ENCODE measurements at places on chromosomes 13 and 19. TPM values are rescaled to one million over a fixed set of nuclear protein-coding genes. Genes with fewer than 3 reads are reported as not detected.

GRCh38 chr13:76004416-76004815 lies 368.3 kb downstream of the LMO7 start:
- no peak for DNase-seq

- no peak for DNase-seq
Observed at GRCh38 chr13:76925115-76925514, 23.2 kb upstream of the ACOD1 start.

DNA sequence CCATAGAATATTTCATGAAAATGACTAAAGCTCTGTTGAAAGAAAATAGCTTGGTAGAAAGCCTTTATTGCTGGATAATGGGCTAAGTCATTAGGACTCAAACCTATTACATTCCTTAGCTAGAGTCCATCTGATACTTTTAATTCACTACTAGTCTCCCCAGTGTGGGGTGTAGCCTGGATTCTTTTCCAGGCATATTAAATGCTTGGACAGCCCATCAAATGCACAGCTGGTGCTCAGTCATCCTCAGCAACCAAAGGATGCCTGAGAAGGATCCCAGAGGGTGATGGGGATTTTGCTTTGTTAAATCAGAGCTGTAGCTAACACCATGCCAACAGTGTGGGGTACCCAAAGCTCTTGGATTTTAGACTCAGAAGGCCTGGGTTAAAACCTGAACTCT lies 153.5 kb downstream of the DLEU7 start:
- DNase-seq, result no peak

DNA sequence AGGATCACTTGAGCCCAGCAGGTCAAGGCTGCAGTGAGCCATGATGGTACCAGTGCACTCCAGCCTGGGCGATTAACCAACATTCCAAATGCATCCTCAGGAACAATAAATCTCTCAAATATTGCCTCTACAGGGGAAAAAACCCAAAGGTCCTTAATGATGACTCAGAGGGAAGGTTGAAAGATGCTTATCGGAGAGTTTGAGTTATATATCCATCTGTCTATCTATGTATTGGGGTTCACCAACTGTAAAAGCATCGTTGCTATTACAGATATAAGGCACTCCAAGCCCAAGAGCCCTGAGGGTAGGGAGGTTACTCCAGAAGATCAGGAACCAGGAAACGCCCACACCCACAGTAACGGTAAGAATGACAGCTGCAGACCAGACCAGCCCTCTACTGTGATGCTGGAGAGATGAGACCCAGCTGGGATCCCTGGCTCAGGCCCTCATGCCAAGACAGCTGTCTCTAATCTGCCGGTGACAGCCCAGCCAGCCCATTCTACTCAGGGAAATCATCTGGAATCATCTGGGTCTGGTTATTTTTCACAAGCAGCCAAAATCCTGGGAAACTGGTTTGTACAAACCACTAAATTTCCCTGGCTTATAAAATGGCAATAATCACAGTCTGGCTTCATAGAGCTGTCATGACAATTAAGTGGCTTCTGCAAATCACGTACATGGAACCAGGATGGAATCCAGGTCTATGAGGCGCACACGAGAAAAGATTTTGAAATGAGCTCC lies 23.8 kb downstream of the TEX101 start:
- peak; percentile 75 for DNase-seq

DNA sequence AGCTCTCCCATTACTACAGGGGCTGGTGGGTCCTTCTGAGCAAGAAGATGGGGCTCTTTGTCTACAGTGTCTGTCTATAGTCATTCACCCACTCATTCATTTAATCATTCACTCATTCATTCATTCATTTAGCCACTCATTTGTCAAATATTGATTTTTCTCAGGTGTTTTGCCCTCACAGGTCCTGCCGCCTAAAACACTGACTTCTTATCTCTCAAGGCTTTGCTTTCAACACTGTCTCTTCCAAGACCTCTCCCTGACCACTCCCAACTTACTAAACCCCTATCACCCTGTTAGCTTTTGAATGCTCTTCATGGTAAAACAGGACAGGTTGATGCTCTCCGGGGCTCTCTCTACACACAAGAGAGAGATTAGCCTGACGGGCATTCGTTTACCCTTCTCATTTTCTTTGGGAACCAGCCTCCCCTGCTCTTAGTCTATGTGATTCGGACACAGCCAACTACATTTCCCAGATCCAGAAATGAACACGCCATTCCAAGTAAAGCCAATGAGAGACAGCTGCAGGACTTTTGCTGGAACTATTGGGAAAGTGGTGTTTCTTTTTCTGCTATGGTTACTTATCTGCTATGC lies 22.7 kb downstream of the FAM187B start:
- DNase-seq, result no peak

- DNase-seq, result no peak
Observed at GRCh38 chr19:53944416-53944815, 18.3 kb upstream of the CACNG8 start.

- no peak for DNase-seq
Observed at GRCh38 chr13:99151516-99151915, 49.1 kb upstream of the UBAC2 start.

GRCh38 chr13:63206461-63206860 lies 1790.8 kb upstream of the PCDH20 start:
- DNase-seq, result no peak

DNA sequence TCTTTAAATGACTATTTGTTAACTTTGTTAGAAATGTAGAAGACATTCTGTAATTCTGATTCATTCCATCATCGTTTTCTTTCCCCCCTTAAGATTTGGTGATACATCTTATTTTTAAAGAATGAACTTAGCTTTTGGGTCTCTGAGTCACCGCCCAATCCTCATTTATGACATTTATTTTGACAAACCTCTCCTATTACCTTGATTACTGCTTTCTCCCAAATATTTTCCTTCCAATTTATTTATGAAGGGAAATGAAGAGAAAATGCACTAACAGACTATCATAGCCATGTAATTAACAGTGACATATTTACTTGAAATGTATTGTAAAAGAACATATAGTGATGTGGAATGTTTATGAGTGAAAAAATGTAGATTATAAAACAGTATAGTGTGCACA lies 241.6 kb downstream of the DCLK1 start:
- DNase-seq, result no peak

GRCh38 chr19:12345197-12345596 lies 11.8 kb upstream of the ZNF563 start:
- no peak for DNase-seq

- no peak for DNase-seq
Observed at GRCh38 chr19:9931629-9932028, 4.7 kb downstream of the OLFM2 start.

DNA sequence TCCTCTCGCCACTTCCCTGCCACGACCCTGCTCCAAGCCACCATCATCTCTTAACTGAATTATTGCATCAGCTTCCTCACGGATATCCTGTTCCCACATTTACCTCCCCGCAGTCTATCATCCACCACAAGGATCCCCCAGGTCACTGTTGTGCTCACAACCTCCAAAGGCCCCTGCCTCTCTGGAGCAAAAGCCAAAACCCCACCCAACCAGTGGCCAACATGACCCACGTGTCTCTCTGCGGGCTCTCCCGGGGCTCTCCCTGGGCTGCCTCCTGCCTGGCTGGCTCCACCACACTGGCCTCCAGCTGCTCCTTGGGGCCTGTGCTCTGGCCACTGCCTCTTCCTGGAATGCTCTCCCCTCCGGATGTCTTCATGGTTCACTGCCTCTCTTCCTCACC lies 809.3 kb downstream of the UQCRFS1 start:
- DNase-seq, result no peak

DNA sequence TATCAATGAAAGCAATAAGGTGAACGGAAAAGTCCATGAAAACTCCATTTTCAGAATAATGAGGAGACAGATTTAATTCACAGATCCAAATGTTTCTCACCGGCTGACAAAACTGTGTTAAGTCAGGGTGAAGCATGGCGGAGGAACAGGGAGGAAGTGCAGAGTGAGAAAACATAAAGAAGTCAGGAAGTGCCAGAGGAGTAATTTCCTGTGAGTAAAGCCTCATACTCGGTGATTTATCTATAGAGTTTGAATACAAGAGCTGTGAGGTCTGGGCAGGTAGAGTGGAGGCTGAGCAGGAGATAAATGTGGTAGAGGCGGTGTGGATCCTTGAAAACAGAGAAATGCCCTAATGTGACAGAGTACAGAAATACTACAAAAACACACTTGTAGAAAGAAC lies 11.4 kb downstream of the CARD8 start:
- DNase-seq, result no peak

GRCh38 chr13:30859326-30859725 lies 46.7 kb upstream of the MEDAG start:
- no peak for DNase-seq

DNA sequence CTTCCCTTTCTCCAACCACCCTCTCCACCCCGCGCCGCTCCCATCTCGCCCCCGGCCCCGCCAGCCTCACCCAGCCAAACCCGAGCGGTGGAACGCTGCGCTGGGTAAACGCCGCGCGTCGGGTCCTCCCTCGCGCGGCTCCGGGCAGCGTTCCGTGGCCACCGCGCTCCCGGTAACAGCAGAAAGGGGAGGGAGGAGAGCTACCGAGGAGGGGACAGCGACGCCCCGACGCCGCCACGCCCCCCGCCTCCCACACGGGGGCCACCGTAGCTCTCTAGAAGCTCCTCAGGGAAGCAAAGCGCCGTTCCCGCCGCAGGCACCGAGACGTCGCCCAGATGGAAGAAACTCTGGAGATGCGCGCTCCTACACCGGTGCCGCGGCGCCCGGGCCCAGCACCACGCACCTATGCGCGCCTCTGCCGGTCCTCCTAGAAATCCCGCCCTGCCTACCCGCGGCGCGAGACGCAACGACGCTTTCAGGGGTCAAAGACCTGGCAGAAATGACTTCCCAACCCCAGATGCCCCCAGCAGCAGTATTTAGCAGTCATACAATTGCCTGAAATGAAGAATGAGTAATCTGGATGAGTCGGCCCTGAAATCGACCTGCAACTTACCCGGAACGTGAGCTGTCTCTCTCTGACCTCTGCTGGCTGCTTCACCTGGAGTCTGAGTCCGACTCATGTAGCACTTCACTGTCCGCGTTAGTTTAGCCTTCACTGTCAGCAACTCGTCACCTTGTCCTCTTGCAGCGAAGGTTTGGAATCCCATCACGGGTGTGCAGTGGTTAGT lies at the start of gene RUBCNL:
RUBCNL (minus strand) TSS at position 189 of the 788 bp plus-strand sequence. CDS start 14,777 bp downstream, outside the sequence.
- DNase-seq, result no peak

DNA sequence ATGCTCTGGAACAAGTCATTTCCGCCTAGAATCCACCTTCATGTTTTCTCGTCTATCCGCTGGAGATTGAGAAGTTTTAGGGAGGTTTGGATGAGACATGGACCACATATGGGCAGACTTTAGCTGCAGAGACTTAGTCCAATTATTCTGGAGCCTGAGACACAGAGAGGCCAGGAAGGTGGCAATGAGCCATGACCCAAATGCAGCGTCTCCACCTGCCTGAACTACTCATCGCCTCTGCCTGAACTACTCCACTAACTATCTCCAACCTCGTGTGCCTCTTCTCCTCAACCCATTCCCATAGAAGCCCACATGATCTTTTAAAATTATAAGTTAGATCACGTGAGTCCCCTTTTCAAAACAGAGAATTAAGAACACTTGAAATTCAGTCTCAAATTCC lies 5.6 kb downstream of the PLEKHA4 start:
- DNase-seq, result no peak

GRCh38 chr13:37303606-37304005 lies 198.1 kb upstream of the CSNK1A1L start:
- no peak for DNase-seq

CCDC9 gene
- 30.2 TPM for polyA plus RNA-seq

KIR3DL2 gene
- polyA plus RNA-seq, result not detected

CGB1 gene
- polyA plus RNA-seq, result not detected

IGFL2 gene
- 0.12 TPM for polyA plus RNA-seq

FAM83E gene
- 1.9 TPM for polyA plus RNA-seq

PLPPR3 gene
- 11.2 TPM for polyA plus RNA-seq

ANGPTL4 gene
- polyA plus RNA-seq, result 2.7 TPM

TMEM150B gene
- 1.4 TPM for polyA plus RNA-seq
